Activated CD4-positive, CD25-positive, alpha-beta regulatory T cell (primary cell): ENCODE measurements at places on chromosomes 3 and 15.

DNA sequence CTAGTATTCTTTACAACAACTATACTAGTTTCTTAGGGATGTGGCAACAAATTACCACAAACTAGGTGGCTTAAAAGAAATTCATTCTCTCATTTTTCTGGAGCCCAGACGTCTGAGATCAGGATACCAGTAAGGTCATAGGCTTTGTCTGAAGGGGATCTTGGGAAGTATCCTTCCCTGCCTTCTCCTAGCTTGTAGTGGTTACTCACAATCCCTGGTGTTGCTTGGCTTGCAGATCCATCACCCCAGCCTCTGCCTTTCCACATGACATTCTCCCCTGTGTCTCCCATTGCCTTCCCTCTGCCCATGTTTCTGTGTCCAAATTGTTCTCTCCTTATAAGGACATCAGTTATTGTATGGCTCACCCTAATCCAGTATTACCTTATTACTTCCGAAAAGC, 24.3 kb upstream of the CLDN1 start:
- no peak for DNase-seq

- no peak for DNase-seq
These were observed 233.3 kb upstream of the NR2E3 start for GRCh38 chr15:71577071-71577470.

DNA sequence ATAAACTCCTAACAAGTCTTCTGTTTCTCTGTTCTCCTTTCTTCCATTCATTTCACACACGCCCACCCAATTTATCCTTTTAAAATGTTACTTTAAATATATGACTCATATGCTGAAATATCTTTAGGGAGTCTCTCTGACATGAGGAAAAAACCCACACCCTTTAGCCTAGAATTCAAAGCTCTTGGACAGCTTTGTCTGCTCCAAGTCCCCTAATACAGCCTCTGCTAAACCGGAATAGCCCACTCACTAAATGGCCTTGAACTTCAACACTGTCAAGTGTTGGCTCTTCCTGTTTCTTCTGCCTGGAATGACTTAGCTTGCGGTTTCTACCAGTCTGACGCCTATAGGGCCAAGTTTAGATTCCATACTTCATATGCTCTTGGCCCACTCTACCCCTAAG, 3.3 kb upstream of the CD96 start:
- DNase-seq, result no peak

- DNase-seq, result peak; percentile 26
These were observed 84.8 kb downstream of the PPCDC start for GRCh38 chr15:75107908-75108838.

- no peak for DNase-seq
These were observed 172.2 kb downstream of the ATP10A start for GRCh38 chr15:25690673-25691543.

GRCh38 chr15:90799639-90800170, 68.7 kb upstream of the FURIN start:
- no peak for DNase-seq

- peak; percentile 89 for DNase-seq
These were observed at the start of gene DET1 for GRCh38 chr15:88546248-88547129. Gene DET1, minus strand, starts transcription at chr15:88546681. Its CDS starts 14,976 bp downstream, at chr15:88531705.

DNA sequence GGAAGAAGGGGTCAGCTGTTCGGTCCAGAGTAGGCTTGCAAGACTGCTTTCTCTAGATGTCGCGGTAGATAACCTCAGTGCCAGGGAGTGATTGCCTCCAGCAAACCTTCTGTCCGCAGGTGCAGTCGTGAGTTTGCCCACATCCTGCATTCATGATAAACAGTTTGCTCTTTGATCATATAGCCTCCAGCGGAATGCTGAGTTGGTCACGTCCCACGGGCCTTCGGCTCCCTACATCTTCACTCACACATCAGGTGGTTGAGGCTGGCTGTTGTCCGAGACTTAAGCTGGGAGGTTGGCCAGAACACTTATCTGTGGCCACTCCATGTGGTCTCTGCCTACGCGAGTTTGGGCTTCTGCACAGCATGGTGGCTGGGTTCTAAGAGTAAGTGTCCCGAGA, 62.1 kb upstream of the NR2C2 start:
- no peak for DNase-seq

- DNase-seq, result no peak
These were observed 35.2 kb downstream of the MYZAP start for GRCh38 chr15:57626713-57627440.

- DNase-seq, result no peak
These were observed 450.7 kb downstream of the SHQ1 start for GRCh38 chr3:72397586-72397985.

- no peak for DNase-seq
These were observed 107.7 kb downstream of the CHCHD4 start for GRCh38 chr3:14016900-14017475.

- no peak for DNase-seq
These were observed 15.1 kb upstream of the TCAIM start for GRCh38 chr3:44323341-44323955.

DNA sequence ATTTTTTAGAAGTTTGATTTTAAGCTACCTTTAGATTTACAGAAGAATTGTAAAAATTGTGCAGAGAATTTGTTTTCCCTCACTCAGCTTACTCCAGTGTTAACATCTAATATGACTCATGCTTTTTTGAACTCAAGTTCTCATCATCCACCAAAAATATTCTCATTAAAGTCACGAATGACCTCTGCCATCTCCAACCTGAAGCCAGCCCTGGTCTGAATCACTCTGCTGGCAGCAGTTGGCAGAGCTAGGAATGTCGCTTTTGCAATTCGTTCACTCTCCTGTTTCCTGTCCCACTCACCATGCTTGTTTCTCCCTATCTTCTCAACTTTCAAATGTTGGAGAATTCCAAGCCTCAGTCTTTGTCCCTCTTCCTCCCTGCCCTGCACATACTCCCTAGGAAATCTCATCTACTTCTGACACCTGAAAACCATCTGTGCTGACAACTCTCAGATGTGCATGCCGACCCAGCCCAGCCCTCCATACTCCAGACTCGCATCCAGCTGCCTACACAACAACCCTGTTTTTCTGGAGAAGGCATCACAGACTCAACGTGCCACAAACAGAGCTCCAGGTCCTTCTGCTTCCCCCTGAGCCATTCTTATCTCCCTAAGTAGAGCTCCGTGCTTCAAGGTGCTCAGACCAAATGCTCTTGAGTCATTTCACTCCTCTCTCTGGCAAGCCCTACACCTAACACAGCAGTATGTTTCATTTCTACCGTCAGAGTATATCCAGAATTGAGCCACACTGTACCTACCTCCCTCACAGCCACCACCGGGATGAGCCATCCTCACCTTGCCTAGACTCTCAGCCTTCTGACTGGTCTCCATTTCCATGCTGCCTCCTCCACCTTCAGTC, 24.9 kb downstream of the PRR23E start:
- DNase-seq, result no peak

GRCh38 chr3:53109891-53110771, 20.1 kb downstream of the RFT1 start:
- DNase-seq, result no peak

DNA sequence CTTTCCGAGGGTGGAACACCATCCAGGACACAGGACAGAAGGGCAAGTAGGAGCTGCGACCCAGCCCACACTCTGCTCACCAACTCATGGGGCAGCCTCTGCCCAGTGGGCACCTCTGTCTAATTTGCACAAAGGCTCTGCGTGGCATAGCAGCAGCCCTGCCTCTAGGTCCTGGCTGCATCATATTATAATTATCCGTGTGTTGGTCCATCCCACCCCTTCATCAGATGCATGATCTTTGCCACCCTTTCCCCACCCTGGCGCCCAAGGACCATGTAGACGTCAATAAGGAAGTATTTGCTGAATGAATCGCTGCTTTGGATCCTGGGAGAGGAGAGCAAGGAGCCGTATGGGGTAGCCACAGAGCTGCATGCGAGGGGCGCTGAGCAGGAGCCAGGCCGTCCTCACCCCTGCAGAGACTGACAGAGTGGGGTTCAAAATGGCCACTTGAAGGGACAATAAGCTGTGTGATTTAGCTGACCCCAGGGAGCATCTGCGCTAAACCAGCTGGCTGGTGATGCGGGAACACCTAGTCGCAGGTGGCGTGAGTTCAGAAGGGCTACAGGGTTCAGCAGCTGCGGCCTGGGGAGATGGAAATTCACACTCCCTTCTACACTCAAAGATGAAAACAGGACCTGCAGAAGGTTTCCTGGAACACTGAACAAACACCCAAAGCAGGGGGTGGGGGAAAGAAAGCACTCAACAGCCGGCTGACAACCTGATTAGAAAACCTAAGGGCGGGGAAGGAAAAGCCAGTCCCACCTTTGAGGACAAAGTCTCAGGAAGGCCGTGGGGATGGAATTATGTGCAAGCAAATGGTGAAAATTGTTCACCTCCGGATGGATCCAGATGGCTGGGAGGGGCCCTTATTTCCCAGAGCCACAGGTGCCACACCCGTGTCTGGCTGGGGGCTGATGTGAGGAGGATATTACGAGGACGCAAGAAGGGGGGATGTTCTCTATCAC, 6.4 kb downstream of the MGLL start:
- DNase-seq, result no peak

DNA sequence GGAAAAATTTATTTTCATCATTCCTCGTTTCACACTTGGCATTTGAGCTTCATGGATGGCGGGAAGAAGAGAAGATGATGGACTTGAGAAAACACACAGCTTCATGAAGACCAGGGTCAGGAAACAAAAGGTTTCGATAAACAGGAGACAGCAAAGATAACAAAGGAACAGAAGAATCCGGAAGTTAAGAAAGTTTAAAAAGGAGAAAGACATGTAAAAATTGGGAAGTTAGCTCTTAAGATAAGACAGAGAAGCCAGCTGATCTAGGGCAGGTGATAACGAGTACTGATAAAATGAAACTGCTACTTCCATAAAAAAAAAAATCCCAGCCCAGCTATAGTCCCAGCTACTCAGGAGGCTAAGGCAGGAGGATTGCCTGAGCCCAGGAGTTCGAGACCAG, 23.9 kb downstream of the IL5RA start:
- no peak for DNase-seq

GRCh38 chr3:72628065-72628464, 220.2 kb downstream of the SHQ1 start:
- no peak for DNase-seq

- no peak for DNase-seq
These were observed 61.4 kb downstream of the ZNF609 start for GRCh38 chr15:64521726-64522164.

DNA sequence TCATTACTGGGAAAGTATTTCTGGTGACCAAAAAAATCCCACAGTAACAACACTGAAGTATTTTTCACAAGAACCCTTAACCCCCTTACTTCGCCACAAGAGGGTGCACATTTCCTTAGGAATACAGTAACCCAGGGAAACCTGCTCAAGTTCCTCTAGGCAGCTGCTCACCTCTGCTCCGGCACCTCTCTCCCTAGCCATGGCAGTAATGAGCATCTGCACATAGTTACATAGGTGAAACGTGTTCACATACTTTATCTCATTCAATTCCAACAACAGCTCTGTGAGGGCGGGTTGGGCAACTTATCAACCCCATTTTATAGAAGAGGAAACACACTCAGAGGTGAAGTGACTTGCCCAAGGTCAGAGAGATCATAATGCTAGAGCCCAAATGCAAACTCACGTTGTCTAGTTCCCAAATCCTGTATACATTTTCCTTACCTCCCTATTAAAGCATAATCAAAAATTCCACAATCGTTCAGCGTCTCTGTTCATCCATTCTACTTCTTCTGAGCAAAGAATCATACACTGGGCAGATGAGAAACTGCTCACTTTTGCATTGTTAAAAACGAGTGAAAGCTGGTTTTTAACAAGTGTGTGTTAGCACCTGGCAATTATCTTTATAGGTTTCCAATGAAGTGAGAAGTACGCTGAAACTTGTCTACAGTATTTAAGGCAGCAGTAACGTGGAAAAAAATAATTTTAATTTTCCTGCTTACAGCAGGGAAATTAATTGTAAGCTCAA, 90.7 kb downstream of the IGF2BP2 start:
- DNase-seq, result no peak

DNA sequence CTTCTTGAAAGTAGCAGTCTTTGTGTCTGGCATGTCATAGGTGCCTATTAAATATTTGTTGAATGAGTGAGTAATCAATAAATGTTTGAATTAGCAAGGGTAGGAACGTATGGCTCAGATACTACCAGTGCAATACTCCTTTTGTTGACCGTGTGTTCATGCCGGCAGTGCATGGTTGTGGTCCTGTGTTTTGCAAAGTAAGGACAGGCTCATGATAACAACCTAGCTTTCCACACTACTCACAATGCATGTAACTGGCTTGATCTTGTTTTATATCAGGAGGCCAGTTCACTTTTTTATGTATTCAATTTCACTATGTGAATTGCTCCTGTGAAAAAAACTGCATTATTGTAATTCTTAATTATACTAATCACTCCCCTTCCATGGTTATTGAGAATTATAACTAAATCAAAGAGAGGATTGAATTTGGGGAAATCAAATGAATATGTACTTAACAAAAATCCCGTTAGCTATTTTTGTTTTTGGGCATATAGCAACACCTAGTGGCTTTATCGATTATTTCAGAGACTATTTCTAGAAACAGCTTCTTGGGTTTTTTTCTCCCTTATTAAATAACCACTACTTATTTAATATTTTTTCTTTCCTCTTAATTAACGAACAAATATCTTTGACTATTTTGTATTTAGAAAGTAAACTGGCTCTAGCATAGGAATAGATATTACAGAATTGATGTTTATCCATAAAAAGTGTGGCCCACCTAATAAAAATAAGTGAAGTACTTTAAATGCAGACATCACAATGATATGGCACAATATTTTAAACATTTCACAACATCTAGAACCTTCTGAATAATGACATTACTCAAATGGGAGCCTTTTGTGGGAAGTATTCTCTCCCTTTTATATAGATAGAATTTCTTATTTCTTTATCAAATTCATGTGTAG, 218.5 kb downstream of the BBX start:
- no peak for DNase-seq

DNA sequence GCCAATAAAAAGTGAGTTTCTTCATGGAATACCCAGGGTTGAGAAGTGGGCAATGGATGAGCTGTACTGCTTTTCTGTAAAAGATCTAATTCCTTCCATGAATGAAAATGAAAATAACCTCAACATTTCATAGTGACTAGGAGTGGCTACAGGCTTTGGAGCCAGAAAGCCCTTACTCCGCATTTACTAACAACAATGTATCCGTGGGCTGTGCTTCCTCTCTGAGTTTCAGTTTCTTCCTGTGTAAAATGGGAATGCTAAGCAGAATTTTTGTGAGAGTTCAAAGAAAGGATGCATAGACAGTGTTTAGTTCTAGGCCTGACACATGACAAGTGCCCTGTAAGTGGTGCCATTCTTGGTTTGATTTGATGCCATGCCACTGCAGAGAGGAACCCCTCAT, 47.5 kb upstream of the TM4SF1 start:
- no peak for DNase-seq
